Lung (tissue), 17 donors: ENCODE measurements at places on chromosomes 1 and 21.

- DNase-seq, result no peak
Observed at GRCh38 chr1:216919060-216919970, 196.1 kb upstream of the ESRRG start.

- peak; percentile 84 for DNase-seq
Observed at GRCh38 chr1:168603501-168604110, 27.2 kb downstream of the XCL1 start.

DNA sequence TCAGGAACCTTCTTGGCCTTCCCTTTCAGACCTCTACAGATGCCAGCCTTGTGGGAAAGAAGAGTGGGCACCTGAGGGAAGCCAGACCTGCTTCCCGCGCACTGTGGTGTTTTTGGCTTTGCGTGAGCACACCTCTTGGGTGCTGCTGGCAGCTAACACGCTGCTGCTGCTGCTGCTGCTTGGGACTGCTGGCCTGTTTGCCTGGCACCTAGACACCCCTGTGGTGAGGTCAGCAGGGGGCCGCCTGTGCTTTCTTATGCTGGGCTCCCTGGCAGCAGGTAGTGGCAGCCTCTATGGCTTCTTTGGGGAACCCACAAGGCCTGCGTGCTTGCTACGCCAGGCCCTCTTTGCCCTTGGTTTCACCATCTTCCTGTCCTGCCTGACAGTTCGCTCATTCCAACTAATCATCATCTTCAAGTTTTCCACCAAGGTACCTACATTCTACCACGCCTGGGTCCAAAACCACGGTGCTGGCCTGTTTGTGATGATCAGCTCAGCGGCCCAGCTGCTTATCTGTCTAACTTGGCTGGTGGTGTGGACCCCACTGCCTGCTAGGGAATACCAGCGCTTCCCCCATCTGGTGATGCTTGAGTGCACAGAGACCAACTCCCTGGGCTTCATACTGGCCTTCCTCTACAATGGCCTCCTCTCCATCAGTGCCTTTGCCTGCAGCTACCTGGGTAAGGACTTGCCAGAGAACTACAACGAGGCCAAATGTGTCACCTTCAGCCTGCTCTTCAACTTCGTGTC, 995 bp upstream of the ZBTB48 start:
- DNase-seq, result no peak

- no peak for DNase-seq
Observed at GRCh38 chr1:203454986-203455471, 20.6 kb upstream of the PRELP start.

GRCh38 chr21:33425825-33426224, 22.6 kb downstream of the IFNGR2 start:
- no peak for DNase-seq

GRCh38 chr1:32249831-32250525, 1.1 kb upstream of the LCK start:
- DNase-seq, result no peak

DNA sequence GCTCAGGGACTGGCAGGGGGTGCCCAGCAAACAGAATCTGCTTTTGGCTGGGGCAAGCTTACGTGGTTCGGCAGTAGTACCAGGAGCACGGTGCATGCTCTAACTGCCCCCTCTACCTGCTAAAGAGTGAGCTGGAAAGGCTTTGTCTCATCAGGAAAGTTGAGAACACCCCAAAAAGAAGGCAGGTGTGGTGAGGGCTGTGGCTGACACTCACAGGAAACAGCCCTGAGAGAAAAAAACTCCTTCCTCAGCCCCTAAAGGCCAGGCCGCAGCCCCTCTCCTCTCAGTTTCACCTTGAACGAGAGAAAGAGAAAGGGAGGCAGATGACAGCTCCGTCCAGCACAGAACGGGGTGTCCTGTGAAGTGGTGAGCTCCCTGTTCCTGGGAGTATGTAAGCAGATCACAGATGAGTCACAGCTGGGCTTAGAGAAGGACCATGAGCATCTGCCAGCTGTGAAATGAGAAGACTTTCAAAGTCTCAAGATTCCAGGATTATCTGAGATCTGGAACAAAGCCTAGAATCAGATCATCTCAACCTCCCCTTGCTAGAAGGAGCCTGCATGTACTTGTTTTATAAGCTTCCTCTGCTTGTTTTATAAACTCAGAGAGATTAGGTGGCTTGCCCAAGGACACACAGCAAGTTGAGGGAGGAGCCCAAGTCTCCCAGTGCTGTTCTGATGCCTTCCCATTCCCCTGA, 13.4 kb downstream of the LAPTM5 start:
- no peak for DNase-seq

DNA sequence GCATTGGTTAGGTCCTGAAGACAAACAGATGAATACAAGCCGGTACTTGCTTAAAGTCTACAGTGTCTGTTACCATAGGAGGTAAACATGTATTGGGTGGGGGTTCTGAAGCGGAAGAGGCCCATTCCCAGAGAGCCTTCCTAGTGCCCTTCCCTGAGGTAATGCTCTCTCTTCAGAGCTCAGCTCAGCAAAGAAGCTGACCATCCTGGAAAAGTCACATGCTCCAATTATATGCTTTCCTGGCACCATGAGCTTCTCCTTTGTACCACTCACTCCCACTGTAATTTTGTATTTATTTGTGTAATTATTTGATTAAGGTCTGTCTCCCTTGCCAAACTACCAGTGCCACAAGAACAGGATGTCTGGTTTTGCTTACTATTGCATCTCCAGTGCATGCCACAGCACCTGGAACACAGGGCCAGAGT, 42.0 kb downstream of the RAB3B start:
- no peak for DNase-seq

DNA sequence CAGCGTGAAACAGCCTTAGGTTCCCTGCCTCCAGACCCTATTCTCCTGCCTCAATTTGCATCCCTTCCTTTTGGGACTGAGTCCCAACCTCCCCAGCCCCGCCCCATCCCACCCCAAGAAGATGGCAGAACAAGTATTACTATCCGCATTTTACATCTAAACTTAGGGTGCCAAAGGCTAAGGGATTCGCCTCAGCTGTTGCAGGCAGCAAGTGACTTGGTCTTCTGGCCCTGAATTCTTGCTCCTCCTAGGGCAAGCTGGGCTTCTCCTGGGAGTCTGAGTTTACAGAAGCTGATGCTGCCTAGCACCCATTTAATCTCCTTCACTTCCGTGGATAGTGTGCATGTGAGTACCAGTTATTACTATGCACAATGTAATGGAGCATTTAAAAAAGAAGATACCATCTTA, 161.3 kb upstream of the NR5A2 start:
- no peak for DNase-seq

DNA sequence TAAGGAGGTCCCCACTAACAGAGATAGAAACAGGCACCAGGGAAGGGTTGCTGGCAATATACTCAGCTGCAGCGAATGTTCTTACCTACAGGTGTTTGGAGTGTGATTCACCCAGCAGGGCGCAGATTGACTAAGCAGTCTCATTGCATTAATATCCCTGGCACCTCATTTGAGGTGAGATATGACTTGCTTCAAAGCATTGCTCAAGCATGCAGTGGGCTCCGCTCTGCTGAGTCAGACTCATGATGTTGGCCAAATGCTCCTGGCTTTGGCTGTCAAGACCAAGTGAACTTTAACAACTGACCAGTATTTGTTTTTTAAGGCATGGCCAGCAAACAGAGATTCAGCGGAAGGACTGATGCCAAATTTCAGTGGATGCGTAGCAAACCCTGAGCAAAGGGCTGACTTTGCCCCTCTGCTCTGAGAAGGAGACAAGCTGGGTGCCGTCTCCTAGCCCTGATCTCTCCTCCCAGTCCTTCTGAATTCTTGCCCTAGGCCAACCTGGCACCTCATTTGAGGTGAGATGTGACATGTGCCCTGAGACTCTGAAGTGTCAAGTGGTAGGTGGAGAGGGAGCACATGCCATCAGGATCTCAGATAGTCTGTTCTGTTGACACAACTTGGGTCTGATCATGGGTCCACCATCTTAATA, 187.1 kb upstream of the COA6 start:
- DNase-seq, result no peak

GRCh38 chr1:211358685-211359084, 32.1 kb downstream of the TRAF5 start:
- DNase-seq, result no peak

GRCh38 chr1:61370913-61371279, 288.5 kb downstream of the NFIA start:
- no peak for DNase-seq

GRCh38 chr1:202023001-202023433, 12.6 kb downstream of the ELF3 start:
- DNase-seq, result no peak

- DNase-seq, result no peak
Observed at GRCh38 chr1:70671006-70671405, 259.9 kb downstream of the CTH start.

GRCh38 chr1:160522622-160523345, at the start of gene SLAMF6:
Gene SLAMF6 (minus strand): TSS chr1:160523255. CDS start chr1:160523192, 63 bp downstream.
- no peak for DNase-seq

GRCh38 chr21:15676935-15677334, 52.8 kb upstream of the USP25 start:
- DNase-seq, result no peak

DNA sequence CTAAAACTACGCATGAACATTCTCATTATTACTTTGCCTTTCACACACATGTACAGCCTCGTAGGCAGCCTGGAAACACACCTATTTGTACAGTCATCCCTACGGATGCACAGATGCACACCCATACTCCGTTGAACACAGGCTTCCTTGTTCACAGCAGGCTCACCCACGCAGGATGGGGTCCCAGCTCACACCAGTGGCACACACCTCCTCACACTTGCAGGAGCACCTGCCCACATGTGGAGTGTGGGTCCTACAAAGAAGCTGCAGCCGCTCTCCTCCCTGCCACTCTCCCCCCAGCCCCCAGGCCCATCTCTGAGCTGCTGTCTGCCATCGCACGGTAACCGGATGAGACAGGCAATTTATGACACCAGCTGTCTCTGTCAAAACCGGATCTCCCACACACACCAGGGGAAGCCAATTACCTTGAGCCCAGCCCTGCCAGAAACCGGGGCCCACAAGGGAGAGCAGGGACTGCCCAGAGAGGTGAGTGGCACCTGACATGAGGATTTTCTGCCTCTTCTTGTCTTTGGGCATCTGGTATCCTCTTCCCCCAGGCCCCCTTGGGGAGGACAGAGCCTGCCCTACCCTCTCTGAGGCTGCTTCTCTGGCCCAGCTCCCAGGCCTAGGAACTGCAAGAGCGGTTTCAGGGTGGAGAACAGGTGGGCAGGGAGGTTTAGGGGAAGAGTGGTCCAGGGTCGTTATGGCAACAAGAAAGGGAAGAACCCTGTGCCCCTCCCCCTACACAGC, 175.4 kb downstream of the IGSF21 start:
- DNase-seq, result no peak

DNA sequence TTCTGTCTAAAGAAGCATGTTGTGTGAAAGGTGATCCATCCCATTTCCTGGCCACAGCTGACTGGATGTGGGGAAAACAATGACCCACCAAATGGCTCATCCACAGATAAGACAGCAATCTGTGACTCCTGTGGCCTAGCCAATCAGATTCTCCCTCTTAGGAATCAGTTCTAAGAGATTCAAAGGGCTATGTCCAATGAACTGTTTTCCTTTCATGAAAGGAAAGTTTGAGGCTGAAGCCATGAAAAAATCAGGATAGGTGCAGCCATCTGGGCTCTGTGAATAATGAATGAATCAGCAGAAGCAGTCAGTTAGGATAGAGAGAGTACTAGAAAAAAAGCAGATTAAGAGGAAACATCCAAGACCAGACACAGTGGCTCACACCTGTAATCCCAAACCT, 164.7 kb downstream of the NRIP1 start:
- no peak for DNase-seq

DNA sequence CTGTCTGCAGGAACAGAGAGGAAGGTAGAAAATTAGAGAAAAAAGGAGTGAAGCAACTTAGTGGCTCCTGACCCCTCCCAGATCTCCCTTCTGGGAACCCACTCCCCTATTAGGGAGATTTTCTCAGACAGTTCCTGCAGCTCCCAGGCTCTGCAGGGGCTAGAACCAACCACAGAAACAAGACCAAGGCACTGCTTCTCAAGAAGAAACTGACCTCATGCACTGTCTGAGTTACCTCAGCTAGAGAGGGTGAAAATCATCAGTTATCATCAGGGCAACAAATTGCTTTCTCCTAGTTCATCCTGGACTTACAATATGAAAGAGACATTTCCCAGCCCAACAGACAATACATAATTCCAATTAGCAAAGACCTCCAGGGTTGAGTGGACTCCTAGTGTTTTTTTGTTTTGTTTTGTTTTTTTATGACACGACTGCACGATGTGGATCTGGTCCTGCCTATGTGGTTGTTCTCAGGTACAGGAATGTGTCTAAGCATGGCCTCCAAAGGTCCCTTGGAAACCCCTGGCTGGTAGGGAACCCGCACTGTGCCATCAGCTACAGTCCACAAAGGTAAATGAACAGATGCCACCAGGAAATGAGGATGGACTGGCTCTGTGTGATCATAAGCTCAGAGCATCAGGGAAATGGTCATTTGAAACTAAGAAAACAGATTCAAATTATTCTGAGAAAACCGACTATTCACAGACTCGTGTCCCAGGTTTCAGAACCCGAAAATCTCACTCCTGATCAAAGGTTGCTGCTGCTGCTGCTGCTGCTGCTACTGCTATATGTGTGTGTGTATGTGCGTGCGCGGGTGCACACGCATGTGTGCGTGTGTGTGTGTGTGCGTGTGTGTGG, 65.3 kb downstream of the LAMC2 start:
- no peak for DNase-seq

- peak; percentile 57 for DNase-seq
Observed at GRCh38 chr1:226723657-226724532, 15.2 kb downstream of the ITPKB start.

DNA sequence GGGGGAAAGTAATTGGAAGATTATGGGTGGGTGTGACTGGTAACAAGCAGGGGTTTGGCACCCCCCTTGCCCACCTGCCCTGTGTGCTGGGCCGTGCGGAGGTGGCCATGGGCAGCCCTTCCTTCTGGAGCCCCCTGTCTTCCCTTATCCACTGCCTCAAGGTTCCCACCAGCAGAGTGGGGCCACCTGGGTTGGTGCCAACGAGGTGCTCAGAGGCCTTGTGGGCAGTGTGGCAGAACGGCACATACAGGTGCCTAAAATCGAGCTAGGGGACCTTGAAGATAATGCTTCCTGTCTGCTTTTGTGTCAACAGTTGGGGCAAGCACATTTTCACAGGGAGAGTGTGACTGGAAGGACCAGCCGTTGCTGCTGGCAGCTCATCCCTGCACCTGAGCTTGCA, 161.8 kb downstream of the PCBP3 start:
- no peak for DNase-seq

DNA sequence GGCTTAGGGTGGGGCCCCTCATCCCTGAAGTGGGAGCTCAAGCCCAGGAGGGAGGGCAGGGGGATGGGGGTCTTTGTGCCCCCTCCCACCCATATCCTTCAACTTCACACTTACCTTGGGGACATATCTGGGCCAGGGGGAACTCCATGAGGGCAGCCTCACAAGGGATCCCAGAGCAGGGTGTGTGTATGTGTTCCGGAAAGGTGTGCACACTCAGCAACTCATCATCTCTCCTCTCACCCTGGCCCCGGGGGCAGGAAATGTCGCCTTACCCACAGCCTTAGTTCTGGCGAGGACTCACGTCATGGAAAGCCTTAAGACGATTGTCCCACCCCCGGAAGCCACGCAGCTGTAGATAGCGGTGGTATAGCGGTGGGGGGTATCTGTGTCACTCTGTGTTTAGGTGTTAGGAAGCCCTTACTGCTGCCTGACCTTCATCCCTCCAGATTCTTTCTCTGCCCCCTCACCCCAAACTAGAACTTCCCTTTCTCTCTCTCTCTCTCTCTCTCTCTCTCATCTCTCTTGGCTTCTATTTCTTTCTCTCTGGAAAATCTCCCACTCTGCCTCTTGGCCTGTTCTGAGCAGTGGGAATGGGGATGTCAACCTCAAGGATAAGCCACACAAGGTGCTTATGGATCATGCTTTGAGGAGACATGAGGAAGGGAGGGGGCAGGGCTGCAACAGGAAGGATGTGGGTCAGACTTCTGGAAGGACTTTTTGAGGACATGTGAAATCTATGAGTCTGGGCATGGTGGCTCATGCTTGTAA, at the start of gene SH2D2A:
Gene SH2D2A, minus strand, starts transcription at position 288 of the 768 bp plus-strand sequence. Its CDS starts 140 bp downstream, at position 148.
- DNase-seq, result peak; percentile 74
